A673 (cell line): ENCODE measurements at places on chromosomes 5 and 9. TPM values are rescaled to one million over a fixed set of nuclear protein-coding genes. Genes with fewer than 3 reads are reported as not detected.

The LEAP2 gene
- 2.9 and 4.0 TPM in 2 replicates for total RNA-seq

The CLTB gene
- total RNA-seq = 48.9 and 61.8 TPM in 2 replicates

The ENG gene
- total RNA-seq = 29.9 and 31.1 TPM in 2 replicates

The GGTA1 gene
- total RNA-seq = not detected in 2 replicates

DNA sequence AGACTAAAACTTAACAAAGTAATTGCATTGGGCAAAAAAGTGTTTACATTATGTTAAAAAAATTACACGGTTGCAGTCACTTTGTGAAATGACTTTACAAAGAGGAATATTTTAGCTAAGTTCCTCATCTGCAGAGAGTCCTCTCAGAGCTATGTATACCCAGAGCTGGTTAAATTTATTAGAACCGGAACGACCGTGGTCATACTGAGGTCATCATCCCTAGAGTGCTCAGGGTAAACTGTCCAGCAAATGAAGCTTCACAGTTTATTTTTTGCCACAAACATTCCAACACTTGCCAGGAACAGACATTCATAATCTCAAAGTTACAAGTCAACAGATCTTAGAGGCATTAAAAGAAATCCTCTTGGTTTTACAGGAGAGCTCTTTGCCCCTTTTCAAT lies 897 bp downstream of the ROPN1L start:
- no peak for DNase-seq
- H3K4me1 ChIP-seq = peaks cover 6% of the 10 kb centered on the region
- H3K27me3 ChIP-seq = peaks cover 4% of the 10 kb centered on the region

DNA sequence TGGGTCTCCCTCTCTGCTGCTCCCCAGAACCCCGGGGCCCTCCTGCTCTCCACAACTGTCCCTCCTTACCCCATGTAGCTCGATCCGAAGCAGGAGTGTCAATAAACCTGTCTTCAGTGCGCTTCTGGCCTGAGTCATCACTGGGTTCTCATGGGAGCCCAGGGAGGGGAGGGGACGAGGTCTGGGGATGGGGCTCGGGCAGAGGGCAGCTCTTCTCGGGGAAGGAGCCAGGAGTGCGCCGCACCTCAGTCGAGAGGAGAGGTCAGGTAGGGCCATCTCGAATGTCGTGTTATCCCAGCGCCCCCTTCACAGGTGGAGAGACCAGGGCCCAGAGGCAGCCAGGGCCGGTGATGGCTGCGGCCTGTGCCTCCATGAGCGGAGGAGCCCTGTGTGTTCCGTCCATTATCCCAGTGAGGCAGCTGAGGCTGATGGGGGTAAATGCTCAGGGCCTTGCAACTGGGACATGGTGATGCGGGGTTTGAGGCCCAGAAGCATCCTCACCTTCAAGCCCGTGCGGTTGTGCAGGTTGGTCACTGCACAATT lies 52.1 kb downstream of the LRSAM1 start:
- H3K4me1 ChIP-seq = no peaks in the 10 kb centered on the region
- H3K4me3 ChIP-seq = no peak overlapping the region
- H3K27ac ChIP-seq = no peak overlapping the region
- peaks cover 7% of the 10 kb centered on the region for H3K36me3 ChIP-seq
- H3K27me3 ChIP-seq = no peaks in the 10 kb centered on the region

- DNase-seq = no peak
- no peaks in the 10 kb centered on the region for H3K27me3 ChIP-seq
- H3K27ac ChIP-seq = no peak overlapping the region
- H3K36me3 ChIP-seq = no peaks in the 10 kb centered on the region
- H3K4me3 ChIP-seq = no peak overlapping the region
Measured at GRCh38 chr5:8843771-8844170, 702.1 kb downstream of the SEMA5A start.

- H3K4me3 ChIP-seq = no peak overlapping the region
- H3K36me3 ChIP-seq = no peaks in the 10 kb centered on the region
- peaks cover 70% of the 10 kb centered on the region for H3K4me1 ChIP-seq
- H3K27ac ChIP-seq = peak overlapping the region; percentile 96
Measured at GRCh38 chr9:86549920-86550319, 195.7 kb upstream of the TUT7 start.

DNA sequence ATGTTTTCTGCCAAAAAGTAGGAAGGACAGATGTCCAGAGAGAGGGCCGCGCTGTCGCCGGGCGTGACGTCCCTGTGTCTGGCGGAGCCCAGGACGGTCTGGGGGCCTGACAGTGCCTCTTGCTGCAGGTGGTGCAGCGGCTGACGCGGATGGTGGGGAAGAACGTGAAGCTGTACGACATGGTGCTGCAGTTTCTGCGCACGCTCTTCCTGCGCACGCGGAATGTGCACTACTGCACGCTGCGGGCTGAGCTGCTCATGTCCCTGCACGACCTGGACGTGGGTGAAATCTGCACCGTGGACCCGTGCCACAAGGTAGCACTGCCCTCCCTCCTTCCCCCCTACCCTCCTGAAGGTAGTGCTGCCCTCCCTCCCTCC lies 7.8 kb downstream of the NELFB start:
- H3K27ac ChIP-seq = no peak overlapping the region
- no peaks in the 10 kb centered on the region for H3K4me1 ChIP-seq
